ENCODE measurements at places on chromosomes 12 and 14.

GRCh38 chr14:55107766-55108554 lies 21.1 kb upstream of the LGALS3 start:
- no peak for DNase-seq

GRCh38 chr12:14576896-14577295 lies 9.2 kb upstream of the PLBD1 start:
- DNase-seq, result no peak

- peak; percentile 56 for DNase-seq
Measured at GRCh38 chr14:21069388-21070082, 569 bp upstream of the ARHGEF40 start.

- DNase-seq, result no peak
Measured at GRCh38 chr14:99726538-99727095, 42.5 kb downstream of the CYP46A1 start.

- DNase-seq, result no peak
Measured at GRCh38 chr14:94710731-94711130, 59.2 kb downstream of the GSC start.

DNA sequence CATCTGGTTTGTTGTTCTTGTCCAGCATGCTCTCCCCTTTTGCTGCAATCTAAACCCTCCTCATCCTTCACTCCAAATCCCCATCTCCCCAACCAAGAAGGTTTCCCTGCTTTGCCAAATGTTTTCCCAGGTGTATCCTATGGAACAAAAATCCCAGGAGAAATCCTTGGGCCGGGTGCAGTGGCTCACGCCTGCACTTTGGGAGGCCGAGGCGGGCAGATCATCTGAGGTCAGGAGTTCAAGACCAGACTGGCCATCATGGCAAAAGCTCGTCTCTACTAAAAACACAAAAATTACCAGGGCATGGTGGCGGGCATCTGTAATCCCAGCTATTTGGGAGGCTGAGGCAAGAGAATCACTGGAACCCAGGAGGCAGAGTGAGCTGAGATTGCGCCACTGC lies 5.0 kb downstream of the KSR2 start:
- DNase-seq, result no peak

GRCh38 chr12:68267892-68268396 lies 14.5 kb upstream of the IL22 start:
- no peak for DNase-seq

GRCh38 chr12:41476499-41477439 lies 288.6 kb downstream of the PDZRN4 start:
- DNase-seq, result no peak

GRCh38 chr12:20339060-20339459 lies 29.3 kb upstream of the PDE3A start:
- no peak for DNase-seq

- no peak for DNase-seq
Measured at GRCh38 chr14:104229534-104230055, 91.2 kb downstream of the KIF26A start.

GRCh38 chr12:103373088-103373523 lies 122.7 kb downstream of the C12orf42 start:
- DNase-seq, result no peak

DNA sequence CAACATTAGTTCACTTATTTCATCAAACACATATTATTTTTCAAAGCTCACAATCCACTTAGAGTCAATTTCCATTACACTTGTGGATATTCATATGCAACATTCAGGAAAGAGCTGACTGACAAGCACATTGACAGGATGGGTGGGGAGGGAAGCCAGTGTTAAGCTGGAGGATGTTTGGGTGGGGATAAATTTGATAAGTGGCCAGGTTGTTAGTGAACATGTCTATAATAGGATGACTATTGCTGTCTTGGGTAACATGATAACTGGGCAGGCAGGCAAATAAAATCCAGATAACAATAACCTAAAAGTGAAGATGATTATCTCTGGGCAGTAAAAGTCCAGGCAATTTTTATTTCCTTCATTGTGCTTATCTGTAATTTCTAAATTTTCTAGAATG lies 73.8 kb upstream of the OSBPL8 start:
- DNase-seq, result no peak

DNA sequence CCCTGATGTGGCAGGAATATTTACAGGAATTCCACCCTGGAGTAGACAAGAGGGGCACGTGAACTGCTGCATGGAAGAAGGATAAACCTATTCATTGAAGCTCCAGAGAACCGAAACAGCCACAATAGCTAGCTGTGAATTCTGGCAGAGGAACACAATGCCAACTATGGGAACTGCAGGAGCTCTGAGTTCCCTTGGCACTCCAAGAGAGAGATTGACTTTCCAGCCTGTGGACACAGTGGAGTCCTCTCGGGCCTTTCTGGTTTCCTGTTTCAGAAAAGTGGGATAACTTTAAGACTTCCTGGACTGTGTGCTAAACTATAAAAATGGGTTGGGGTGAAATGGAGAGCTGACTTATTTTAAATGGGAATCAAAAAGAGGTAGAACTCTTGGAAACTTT lies 11.9 kb downstream of the CACNA2D4 start:
- DNase-seq, result no peak

- no peak for DNase-seq
Measured at GRCh38 chr12:124484526-124484953, 82.9 kb downstream of the NCOR2 start.

- peak; percentile 59 for DNase-seq
Measured at GRCh38 chr12:93571365-93571924, 1.0 kb upstream of the SOCS2 start.

DNA sequence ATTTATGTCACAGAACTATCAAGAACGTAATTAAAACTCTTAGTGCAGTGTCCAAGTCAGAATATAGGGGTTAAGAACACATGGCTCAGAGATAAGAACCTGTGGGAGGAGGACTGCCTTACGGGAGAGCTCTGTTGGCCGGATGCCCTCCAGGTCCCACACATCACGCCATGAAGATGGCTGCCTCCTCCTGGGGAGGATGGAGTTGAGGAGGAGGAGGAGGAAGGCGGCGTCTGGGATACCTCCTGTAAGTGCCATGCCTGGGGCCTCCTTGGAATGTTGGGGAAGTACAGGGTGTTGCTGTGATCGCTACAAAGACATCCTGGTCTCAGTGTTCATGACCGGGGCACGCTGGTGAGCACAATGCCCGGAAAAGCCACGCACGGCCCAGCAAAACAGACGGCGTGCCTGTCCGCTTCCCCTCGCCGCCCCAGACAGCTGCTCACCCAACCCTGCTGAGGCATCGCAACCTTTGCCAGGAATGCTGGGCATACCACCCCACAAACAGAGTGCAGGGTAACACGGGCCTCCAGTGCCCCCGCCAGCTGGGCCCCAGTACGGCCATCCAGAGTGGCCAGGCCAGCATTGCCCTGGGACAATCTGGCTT lies 28.7 kb upstream of the CD9 start:
- DNase-seq, result no peak

GRCh38 chr14:70576891-70577290 lies 23.6 kb downstream of the MED6 start:
- DNase-seq, result no peak

- no peak for DNase-seq
Measured at GRCh38 chr14:55893705-55894104, 224.5 kb upstream of the PELI2 start.

DNA sequence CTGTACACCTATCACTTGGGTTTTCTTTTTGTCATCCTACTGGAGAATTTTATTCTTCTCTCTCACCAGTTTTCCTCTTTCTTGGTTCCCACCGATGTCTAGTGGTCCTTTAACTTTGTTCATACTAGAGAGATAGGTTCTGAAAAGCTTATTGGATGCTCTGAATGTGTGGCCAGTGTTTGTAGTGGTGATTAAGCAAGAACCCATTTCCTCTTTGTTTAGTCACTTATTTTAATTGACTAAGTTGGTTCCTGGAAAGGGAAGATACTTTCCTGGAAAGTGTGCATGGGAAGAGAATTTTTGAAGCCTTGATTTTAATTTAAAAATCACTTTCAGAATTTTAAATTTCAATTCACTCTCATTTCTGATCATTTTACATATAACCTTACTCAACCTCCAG lies 127.2 kb downstream of the OTOGL start:
- DNase-seq, result no peak

DNA sequence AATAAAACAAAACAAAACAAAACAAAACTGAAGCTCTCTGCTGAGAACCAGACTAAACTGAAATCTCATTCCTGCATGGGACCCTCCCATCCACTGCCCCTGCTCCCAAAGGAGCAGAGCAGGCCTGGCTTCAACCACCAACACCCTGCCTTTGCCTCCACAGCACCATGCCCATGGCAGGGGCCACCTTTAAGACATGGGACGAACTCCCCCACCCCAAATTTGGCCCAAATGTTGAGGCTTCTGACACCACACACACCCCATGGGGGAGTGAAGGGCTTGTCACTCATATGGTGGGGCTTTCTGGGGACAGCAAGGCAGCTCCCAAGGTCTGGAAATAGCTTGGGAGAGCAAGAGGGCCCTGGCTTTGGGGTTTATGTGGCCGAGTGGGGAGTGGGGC lies 177.2 kb downstream of the KIF26A start:
- no peak for DNase-seq

- peak; percentile 62 for DNase-seq
Measured at GRCh38 chr12:42568952-42569915, 20.3 kb downstream of the PRICKLE1 start.

GRCh38 chr12:109014984-109015765 lies 5.7 kb downstream of the SVOP start:
- no peak for DNase-seq

DNA sequence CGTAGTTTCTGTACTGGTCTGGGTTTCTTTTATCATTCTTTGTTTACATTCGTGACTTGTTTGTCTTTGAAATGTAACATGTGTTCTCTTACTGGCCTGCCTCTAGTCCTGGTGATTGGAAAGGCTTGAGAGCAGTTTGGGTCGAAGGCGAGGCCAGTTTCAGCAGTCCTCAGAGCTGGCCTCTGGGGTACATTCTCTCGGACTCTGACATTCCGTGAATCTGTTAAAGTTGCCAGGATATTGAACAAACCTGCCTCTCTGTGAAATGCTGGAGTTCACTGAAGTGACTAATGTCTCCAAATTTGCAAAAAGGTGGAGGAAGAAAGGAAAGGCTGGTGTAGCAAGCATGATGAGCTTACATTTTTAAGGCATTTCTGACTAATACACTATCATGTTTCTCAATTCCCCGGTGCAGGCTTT lies 1.5 kb downstream of the PLEKHA5 start:
- DNase-seq, result peak; percentile 51

DNA sequence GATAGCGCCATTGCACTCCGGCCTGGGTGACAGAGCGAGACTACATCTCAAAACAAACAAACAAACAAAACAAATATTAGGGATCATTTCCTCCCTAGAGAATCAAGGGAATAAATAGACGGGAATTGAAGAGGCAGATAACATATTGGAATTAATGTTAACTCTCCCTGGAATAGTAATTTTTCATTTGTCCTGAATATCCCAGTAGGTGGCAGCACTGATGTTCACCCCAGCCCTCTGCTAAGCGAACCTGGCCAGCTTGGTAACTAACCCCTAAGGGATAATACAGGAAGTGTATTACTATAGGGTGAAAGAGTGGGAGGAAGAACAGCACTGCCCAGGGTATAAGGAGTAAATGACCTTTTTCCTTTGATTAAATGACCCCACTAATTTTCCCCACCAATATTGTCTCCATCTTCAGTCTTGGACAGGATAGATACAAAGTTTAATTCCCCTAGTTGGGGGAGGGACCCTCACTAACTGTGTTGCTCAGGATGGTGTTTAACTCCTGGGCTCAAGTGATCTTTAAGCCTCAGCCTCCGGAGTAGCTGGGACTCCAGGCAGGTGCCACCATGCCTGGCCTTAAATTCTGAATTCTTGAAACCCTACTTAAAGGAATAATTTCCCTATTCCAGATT lies 40.5 kb downstream of the SLC2A14 start:
- DNase-seq, result peak; percentile 7

- DNase-seq, result no peak
Measured at GRCh38 chr12:96155781-96156180, 38.4 kb upstream of the ELK3 start.

DNA sequence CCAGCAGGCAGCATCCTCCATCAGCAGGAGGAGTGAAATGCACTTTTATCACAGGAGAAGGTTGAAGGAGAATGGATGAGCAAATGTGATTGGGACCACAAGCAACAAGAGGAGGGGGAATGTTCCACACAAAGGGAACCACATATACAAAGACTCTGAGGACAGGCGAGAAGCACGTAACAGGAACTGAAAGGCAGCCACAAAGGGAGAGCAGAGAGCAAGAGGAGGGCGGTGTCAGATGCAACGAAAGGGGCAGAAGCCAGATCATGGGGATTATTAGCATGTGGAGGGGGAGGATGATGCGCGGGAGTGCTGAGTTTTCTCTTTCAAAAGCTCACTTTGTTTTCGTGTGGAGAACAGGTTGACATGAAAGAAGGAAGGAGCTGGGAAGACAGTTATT lies 241.1 kb downstream of the SPTSSA start:
- no peak for DNase-seq

- no peak for DNase-seq
Measured at GRCh38 chr12:108822497-108823205, 34.7 kb downstream of the SSH1 start.

DNA sequence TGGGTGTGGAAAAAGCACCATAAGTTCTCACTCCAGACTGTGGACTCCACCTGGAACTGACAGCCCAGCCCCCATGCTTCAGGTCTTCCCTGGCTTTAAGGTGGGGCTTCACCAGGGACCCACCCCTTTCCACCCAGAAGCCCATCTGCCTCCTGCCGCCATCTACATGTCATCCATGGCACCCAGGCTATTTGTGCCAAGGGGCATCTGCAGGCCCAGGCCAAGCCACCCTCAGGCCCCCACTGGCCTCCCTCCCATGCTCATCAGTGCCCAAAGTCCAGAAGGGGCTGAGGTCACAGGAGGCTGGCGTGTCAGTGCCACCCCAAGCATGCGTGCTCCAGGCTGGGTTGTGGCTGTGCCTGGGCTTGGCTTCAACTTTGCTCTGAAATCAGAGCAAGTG lies 212.2 kb upstream of the DIO3 start:
- no peak for DNase-seq
